ENCODE measurements at places on chromosomes 7 and 10.
A peak's percentile ranks its signal among the peaks of the same experiment; 100 is the strongest.

DNA sequence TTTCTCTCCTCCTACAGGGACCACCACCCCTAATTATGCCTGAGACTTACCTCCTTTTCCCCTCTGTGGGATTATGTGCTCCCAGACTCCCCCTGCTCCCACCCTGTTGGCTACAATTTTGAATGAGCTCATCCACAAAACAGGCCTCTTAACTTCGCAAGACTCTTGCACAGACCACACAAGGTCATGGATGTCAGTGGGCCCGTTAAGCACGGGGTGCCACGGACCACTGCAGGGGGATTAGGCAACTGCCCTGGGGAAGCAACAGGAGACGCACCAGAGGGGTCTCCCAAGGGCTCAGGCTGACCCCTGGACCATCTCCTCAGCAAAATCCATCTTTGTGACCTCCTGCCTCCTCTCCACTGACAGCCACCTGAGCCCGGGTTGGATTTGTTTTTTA lies 42.1 kb upstream of the COL13A1 start:
- DNase-seq: no peak

- DNase-seq: no peak
Observed at GRCh38 chr7:76342222-76342621, 16.6 kb downstream of the YWHAG start.

GRCh38 chr7:35254496-35255442 lies 869 bp upstream of the TBX20 start:
- no peak for DNase-seq

- peak; percentile 57 for DNase-seq
Observed at GRCh38 chr7:134632937-134633540, 13.6 kb upstream of the BPGM start.

DNA sequence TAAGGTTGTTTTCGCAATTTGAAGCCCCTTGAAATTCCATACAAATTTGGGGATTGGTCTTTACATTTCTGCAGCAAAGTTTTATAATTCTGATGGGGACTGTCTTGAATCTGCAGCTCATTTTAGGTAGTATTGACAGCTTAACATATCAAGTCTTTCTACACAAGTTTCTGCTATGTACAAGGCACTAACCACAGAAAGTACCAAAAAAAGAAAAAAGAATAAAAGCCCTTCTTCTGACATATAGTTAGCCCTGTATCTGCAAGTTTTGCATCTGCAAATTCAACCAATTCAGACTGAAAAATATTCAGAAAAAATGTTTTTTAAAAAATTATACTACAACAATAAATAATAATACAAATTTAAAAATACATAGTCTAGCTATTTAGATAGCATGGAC lies 15.3 kb downstream of the POT1 start:
- DNase-seq: no peak

DNA sequence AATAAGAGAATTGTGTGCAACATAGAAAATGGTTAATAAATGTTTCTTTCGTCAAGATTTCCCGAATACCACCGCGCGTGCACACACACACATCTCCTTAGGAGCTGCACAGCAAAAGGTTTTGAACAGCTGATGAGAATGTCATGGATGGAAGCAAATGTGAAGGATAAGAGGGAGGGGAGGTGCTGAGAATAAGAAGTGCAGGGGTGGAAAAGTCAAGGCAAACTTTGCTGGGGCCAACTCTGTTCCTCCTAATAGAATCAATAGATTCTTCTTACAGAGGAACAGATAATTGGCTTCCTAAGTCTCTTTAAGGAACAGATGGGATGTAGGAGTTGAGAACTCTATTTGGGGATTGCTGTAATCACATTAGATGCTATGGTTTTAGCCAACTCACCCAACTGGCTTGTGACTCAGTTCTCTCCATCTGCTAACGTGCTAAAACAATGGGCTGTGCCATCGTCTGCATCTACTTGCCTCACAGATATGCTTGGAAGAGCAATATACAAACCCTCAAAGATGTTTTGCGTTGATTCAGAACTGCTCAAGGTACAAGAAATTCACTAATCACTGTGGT lies 408.2 kb upstream of the CELF2 start:
- DNase-seq: no peak

DNA sequence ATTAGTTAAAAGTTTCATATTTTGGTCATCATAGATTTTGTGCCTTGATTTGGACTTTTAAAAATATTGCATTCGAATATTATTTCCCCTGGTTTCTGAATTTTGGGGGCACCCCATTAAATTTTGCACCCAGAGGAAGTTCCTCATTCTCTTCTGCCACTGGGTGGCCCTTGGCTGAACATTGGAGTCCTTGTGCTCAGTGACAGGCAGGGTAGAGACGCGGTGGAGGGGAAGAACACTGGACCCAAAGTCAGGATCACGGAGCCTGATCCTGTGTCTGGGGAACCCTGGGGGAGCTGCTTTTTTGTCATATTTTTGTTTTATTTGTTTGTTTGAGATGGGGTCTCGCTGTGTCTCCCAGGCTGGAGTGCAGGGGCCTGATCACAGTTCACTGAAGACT lies 74.7 kb downstream of the MKI67 start:
- no peak for DNase-seq

- no peak for DNase-seq
Observed at GRCh38 chr7:8042796-8043535, 74.4 kb downstream of the GLCCI1 start.

DNA sequence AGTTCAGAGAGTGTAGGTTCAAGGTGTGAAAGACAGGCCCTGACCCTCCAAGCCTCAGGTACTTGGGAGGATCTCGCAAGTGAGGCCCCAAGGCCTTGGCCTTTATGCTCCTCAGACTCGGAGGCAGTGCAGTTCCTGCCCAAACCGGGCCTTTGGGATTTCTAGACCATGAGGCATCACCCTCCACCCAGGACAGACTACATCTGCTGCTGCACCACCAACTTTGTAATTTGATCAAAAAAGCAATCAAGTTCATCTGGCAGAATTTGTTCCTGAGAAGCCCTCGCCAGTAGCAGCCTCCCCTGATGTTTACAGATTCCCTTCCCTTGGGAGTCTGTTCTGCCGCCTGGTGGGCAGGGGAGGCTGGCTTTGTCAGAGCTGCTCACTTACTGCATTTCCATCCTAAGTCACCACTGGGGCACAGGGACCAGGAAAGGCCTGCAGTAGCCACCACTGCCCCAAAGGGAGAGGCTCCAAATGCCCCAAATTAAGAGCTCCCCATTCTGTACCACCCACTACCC lies 2.1 kb downstream of the CAMK2G start:
- DNase-seq: no peak

DNA sequence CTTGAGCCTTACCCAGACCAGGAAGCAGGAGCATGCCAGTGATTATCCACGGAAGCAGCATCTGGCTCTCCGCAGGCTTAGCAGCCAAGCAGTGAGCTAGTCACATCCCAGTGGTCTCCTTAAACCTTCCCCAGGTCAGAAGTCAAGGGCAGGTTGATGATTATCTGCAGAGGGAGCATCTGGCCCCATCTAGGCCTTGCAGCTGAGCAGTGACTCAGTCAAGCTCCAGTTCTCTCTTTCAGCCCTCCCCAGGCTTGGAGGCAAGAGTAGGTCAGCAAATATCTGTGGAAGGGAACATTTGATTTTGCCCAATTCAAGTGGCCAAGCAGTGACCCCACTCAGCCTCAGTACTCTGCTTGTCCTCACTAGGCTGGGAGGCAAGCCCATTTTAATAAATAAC lies 61.6 kb downstream of the ANKRD7 start:
- no peak for DNase-seq

- DNase-seq: no peak
Observed at GRCh38 chr7:50480797-50481196, 30.6 kb upstream of the FIGNL1 start.

DNA sequence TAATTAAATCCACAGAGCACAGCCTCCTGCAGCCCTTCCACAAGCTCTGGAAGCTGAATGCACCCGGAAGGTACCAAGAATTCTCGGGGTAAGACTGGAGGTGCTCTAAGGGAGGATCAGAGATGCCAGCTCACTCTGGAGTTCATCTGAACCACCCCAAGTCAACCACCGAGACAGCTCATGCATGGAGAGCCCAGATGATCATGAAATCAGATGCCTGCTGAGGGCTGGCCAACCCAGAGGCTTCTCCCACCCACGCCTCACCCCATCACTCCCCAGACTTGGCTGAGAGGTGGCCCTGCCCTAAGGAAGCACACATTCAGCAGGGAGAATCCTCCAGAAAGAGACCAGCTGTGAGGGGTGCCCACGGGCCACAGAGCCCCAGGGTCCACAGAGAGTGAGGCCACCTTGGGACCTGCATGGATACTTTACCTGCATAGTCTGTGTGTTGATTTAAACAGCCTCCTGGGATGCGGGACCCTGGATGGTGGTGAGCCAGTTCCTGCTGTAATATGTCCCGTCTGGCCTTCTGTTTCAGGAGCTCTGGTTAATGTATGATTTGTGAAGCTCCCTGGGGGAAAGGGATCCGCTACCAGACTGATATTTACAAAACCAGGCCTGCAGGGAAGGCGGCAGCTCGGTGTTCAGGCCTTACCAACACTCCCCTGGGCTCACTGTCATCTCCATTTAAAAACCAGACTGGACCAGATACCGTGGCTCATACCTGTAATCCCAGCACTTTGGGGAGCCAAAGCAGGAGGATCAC lies 64.9 kb downstream of the INSIG1 start:
- DNase-seq: no peak

DNA sequence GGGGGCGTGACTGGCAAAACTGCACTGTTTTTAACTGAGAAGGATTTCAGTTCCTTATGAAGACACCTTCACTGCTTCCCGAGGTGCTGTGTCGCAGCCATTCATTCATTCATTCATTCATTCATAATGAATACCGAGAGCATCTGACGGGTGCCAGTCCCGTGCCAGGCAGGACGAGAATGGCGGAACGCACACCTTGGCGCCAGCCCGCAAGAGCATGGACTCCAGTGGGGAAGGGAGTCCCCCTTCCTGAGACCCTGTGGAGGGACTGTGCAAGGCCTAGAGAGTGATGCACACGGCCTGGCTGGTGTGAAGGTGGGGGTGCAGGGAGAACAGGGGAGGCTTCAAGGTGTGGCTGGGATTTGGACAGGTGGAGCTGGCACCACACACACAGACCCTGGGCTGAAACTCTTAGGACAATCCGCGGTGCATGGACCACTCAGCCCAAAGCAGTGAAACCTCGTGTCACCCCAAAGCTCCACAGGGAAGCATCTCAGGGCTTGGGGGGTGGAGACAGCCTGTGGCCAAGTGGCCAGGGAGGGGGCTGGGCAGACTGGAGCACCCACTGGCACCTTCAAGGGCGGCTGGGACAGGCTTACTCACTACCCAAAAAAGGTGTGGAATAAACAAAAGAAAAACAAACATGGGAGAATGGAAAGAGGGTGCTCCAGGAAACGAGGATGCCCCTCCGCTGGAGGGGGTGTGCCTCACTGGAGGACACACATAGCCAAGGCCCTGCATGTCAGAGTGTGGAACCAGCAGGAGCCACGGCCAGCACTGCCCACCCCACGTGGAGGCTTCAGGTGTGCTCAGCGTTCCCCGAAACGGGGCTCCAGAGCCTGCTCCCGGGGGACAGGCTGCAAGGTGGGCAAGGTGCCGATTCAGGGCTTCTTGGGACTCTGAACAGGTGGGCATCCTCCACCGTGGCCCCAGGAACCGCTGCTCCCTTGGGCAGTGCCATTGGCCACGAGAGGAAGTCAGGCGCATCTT lies 37.7 kb downstream of the EBF3 start:
- no peak for DNase-seq

DNA sequence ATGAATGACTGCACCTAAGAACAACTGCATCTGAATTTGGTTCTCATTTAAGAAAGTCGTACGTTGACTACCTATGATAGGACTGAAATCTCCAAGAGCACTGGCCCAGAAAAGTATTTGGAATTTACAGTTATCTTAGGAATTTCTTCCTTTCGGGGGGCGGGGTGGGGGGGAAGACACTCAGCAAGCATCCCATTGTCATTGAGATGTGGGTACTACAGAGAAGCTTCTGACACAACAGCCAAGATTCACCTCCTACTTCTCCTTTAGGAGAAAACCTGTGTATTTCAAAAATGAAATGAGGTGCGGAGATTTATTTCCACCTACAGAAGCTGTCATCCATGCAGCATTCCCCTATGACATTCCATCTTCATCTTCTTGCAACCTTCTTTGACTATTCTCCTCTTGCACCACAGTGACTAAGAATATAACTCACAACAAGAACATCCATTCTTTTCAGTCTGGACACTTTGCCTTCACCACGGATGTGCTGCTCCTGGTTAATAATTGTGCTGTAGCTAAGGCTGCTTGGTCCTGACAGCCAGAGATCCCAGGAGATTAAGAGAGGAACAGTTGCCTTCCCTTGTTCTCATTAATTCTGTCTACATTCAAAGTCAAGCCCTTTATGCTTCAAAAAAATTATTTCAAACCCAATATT lies 98.4 kb upstream of the FRMD4A start:
- no peak for DNase-seq

DNA sequence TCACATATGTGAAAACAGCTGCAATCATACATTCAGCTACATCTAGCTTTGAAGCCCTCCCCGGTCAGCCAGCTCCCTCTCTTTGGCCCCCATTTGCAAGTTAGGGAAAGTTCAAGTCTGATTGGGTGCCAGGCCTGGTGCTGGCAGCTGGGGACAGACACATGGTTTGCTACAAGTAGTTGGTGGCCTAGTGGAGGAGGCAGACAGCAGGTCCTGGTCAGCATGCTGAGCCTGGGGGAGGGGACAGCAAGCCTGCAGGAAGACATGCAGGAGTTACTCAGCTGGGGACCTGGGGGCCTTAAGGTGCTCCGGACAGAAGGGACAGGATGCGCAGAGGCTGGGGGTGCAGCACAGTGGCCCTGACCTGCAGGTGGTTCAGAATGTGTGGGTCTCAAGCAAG lies 956.9 kb upstream of the ZNF722 start:
- no peak for DNase-seq

GRCh38 chr10:75034131-75034512 lies 77.3 kb upstream of the SAMD8 start:
- no peak for DNase-seq

Data from CD4-positive, alpha-beta memory T cell (primary cell).